ENCODE measurements at places on chromosomes 3 and 15.

- DNase-seq = no peak
Observed at GRCh38 chr3:15998911-15999310, 175.6 kb upstream of the GALNT15 start.

- no peak for DNase-seq
Observed at GRCh38 chr15:58070801-58071418, 5.4 kb upstream of the ALDH1A2 start.

DNA sequence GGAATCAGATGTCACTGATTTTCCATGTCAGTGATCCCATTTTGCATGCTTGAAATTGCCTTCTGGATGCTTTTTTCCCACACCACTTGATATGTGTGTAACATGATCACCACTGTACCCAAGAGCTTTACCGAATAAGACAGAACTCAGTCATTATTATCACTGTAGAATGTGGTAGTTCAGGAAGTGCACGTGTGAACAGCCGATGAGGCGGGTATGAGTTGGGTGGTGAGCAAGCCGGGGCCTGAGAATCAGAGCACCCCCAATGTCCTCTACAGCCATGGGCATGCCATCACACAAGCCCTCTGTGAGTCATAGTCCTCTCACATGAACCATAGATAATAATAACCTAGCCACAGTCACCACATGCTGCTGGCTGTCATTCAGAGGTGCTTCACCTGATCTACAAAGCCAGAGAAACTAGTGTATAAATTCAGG, 470.8 kb downstream of the SOX2 start:
- no peak for DNase-seq

DNA sequence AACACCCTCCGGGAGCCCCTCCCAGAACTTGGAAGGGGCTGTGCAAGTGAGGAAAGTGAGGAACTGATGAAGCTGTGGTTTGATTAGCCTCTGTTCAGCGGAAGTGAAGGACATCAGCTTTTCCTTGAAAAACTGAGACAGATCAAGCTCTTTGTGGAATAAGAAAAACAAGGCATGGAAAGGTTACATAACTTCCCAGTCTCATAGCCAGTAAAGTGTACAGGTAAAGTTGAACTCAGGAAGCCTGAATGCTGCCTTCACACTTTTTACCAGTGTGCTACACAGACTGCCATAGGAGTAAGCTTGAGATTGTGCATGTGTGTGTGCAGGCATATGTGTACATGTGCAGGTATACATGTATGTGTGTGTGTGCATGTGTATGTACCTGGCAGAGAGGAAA, 293.2 kb downstream of the FGF12 start:
- no peak for DNase-seq

DNA sequence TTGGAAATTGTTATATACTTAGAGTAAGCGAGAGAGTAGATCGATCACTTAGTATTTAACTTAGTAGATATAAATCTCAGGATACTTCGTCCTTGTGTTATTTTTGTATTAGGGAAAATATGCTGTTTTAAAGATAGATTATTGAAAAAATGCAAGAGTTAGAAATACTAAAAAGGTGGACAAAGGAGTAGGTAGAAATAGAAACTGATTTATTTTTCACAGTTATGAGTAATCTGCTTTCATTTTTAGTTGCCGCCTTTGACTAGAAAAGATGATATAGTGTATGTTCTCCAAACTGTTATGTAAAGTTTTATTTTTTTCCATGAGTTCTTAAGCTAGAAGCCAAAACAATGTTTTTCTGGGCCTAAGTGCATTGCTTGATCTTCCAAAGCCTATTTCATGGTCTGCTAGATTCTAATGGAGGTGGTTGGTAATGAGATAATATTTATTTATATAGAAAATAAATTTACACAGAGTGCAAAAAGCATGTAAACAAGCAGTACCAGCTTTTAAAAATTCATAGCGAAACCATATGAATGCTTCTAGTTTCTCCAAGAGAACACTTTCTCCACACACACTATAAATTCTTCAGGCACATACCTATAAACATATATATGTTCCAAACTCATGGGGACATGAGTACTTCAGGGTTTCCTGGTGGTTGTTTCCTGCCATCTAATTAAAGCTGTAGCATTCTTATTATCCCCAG, 61.1 kb downstream of the DIPK2A start:
- DNase-seq = no peak

DNA sequence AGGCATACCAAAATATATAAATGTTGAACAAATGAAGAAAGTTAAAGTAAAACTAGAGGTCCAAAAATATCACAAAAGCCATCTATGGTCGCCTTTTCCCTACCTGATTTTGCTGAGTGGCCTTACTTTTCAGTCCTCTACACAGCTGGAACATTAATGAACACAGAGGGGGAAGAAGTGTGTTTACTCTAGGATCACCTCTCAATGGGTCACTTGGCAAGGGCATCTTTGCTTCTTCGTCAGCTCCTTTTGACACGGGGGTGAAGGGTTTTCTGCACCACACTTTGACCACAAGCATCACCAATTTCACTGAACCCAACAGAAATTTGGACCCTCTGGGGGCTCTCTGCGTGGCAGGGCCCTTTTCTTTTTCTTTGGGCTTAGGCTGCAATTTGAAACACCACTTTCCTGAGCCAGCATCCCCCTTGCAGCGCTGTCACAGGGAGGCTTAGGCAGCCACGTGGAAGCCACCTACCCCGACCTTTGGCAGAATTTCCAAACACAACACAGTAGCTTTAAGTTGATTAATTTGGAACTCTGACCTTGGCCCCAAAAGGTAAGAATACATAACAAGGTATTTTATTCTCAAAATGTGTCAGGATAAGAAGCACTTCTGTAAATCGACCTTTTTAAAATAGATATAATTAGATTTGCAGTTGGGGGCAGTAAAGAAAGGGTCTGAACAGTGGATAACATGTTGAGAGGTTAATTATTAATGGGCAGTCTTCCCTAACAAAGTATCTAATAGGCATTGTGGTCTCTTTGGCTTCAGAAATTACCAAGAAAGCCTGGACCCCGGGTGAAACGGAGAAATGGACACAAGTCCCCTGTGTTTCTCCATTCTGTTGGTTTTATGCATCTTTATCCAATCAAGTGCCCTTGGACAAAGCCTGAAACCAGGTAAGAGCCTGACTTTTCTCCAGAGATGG, at the start of gene LIPC:
Gene LIPC (plus strand): TSS at position 771 of the 929 bp plus-strand sequence. CDS start 42 bp downstream, at position 813.
- DNase-seq = no peak

DNA sequence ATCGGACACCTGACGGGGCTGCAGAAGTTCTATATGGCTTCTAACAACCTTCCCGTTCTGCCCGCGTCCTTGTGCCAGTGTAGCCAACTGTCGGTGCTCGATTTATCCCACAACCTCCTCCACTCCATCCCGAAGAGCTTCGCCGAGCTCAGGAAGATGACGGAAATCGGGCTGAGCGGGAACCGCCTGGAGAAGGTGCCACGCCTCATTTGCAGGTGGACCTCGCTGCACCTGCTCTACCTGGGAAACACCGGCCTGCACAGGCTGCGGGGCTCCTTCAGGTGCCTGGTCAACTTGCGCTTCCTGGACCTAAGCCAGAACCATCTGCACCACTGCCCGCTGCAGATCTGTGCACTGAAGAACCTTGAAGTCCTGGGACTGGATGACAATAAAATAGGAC, 9.8 kb upstream of the LRRC34 start:
- DNase-seq = no peak

DNA sequence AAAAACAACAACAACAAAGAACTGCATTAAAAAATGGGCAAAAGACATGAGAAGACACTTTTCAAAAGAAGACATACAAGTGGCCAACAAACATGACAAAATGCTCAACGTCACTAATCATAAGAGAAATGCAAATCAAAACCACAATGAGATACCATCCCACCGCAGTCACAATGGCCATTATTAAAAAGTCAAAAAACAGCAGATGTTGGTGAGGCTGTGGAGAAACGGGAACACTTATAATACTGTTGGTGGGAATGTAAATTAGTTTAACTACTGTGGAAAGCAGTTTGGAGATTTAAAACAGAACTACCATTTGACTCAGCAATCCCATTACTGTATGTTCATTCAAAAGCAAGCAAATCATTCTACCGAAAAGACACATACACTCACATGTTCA, 15.1 kb downstream of the EIF1B start:
- DNase-seq = no peak

- DNase-seq = no peak
Observed at GRCh38 chr3:46917257-46917656, 39.7 kb downstream of the PTH1R start.

DNA sequence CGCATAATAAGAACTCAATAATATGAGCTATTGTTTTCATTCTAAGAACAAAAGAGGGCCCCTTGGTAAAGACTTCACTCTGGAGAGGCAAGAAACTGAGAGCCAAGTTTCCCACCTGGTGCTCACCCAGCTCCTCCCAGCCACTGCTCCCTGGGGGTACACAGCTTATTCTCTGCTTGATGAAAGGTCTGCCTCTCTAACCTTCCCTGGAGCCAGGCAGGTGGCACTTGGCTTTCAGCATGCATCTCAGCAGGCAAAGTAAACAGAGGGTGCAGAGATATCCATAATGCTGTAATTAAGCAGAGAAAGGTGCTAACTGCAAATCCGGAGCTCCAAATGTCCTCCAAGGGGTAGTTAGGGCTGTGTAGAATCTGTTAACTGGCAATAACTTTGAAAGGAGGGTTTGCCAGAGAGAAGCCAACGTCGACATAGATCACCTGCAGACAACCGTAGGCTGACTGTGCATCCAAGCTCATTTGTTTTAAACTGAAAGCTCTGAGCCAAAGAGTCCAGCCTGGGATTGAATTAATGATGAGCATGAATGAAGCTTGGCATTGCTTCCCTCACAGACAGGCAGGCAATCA, 159.6 kb upstream of the PROK2 start:
- no peak for DNase-seq

- DNase-seq = no peak
Observed at GRCh38 chr15:28086175-28086703, 12.9 kb downstream of the OCA2 start.

DNA sequence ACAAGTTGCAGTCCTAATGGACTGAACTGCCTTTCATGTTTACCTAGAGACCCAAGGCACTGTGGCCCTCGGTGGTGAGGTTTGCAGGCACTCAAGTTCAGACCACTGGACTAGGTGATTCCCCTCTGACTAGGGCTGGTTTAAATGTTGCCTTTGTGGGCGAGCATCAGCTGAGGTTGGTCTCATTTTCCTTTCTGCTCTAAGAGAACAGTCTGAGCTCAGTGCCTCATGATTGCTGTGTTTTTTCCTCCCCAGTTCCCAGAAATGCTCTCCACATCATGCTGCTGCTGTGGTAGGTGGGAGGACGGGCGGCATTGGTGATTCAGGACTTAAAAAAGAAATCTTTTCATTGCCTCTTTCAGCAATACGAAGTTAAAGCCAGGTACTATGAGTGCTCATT, 237.2 kb downstream of the MBNL1 start:
- no peak for DNase-seq

GRCh38 chr3:8311321-8311720, 190.3 kb upstream of the LMCD1 start:
- DNase-seq = no peak

- no peak for DNase-seq
Observed at GRCh38 chr15:50777042-50777441, 11.5 kb upstream of the SPPL2A start.

DNA sequence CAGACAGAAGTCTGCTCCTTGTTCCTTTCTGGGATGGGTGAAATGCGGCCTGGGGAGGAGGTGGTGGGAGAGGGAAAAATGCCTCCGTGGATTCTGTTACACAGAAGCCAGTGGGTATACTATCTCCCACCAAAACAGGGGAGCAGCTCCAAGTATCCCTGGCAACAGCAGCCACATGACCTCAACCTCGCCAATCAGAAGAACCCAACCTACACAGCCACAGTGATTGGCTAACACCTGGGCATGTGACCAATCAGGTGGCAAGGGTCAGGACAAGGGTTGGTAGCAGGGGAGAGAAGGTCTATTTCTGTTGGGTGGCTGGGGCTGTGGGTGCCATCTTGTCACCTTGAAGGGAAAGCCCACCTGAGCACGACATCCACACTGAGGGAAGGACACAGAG, 9.1 kb upstream of the ACAD9 start:
- DNase-seq = no peak

DNA sequence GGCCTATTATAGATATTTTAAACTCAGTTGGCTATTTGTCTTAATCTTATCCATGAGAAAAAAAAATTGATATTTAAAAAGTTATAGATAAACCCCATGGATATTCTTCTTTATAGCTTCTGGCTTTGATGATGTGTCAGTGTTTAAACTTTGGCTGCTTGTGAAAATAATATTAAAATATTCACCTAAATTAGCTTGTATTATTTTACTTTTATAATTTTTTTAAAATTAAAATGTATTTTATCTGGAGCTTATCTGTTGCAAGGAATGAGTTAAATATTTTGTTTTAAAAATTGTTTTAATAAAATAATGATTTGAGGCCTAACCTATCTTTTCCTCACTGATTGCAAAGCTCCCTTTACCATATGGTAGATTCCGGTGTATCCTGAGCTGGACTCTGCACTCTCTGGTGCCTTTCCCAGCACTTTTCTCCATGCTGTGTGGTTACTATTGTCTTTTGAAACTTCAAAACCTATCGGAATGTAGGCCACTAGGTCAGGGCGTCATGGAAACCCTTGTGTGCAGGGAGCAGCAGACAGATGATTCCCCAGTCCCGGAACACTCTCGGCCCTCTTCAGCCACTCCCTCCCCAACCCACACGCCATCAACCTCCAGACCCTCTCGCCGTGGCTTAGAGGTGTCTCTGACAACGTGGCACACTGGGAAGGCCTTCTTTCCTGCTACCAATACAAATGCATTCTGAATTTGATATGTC, 252.3 kb upstream of the ATP10A start:
- DNase-seq = no peak

DNA sequence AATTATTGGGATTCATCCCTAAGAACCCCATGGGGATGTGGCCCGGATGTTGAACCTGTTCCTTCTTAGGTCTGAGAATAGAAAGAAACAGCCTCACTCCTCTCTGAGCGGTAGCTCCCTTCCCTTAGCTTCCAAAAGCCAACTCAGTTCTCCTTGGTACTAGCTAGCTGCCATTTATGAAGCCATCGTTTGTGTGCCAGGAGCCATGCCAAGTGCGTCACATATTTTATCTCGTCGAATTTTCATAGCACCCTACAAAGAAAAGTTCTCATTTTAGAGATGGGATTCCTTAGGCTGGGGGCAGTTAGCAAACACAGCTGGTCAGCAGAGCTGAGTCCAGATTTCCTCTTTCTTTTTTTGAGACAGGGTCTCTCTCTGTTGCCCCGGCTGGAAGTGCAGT, 45.4 kb upstream of the GLCE start:
- DNase-seq = no peak

DNA sequence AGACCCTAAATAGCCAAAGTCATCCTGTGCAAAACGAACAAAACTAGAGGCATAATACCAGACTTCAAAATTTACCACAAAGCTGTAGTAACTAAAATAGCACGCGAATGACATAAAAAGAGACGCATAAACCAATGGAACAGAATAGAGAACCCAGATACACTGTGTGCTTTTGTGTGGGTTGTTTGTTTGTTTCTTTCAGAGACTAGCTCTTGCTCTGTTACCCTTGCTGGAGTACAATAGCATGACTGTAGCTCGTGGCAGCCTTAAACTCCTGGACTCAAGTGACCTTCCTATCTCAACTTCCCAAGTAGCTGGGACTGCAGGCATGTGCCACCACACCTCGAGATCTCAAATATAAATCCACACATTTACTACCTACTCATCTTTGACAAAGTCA, 1314.6 kb upstream of the GBE1 start:
- DNase-seq = no peak

GRCh38 chr3:163890661-163891060, 1187.6 kb downstream of the SI start:
- no peak for DNase-seq
